Stimulated activated CD8-positive, alpha-beta memory T cell treated with anti-CD3 and anti-CD28 coated beads, Interleukin-4, amount 100 ng/mL, for 48 hours (primary cell): ENCODE measurements at places on chromosomes 5 and 9.

DNA sequence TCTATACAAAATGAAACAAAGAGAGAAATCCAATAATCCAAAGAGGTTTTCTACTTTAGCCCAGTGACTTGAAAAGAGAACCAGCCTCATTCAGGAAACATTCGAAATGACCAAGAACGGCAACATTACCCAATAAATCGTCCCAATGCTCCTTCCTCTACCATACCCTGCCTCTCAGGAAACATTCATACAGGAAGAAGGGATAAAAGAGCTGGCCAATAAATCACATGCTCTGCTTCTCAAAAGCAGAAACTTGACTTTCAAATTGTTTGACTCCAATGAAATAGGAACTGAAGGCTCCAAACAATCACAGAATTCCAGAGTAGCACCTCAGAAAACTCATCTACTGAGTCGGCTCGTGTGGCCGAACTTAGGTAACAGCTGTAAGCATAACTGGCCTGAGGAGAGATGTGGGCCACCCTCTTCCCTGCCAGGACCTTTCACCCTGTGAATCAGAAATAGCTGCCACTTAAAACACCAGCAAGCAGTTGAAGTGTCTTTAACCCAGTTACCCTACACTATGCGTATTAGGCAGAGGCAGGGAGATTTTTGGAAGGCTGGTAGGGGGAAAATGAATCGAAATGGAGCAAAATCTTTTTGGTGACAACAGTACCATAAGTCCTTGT lies 14.6 kb downstream of the ARL15 start:
- DNase-seq = no peak

GRCh38 chr5:136048966-136049365 lies 20.2 kb downstream of the TGFBI start:
- no peak for DNase-seq

GRCh38 chr5:31023105-31023504 lies 170.4 kb upstream of the CDH6 start:
- DNase-seq = no peak

GRCh38 chr5:76851728-76852369 lies 2.0 kb downstream of the S100Z start:
- DNase-seq = no peak

DNA sequence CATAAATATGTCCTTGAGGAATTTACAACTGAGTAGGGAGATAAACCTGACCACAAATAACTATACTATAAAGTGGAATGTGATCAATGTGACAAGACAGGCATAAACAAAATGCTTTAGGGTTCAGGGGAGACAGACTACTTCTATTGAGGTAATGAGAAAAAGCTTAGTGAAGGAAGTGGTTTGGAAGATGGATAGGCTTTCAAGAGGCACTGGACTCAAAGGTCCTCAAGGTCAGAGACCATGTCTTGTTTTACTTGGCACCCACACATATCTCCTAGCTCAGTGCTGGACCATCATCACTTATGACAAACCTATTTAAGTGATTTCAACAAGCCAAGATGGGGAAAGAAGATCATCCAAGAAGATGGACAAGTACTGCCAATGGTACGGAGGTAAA lies 257.8 kb downstream of the BNC2 start:
- DNase-seq = no peak

- DNase-seq = no peak
These were observed 50.0 kb upstream of the ORM1 start for GRCh38 chr9:114272739-114273431.

GRCh38 chr5:132179405-132179804 lies 48.2 kb downstream of the P4HA2 start:
- DNase-seq = no peak

- no peak for DNase-seq
These were observed 88.9 kb downstream of the SNCAIP start for GRCh38 chr5:122400938-122401337.

DNA sequence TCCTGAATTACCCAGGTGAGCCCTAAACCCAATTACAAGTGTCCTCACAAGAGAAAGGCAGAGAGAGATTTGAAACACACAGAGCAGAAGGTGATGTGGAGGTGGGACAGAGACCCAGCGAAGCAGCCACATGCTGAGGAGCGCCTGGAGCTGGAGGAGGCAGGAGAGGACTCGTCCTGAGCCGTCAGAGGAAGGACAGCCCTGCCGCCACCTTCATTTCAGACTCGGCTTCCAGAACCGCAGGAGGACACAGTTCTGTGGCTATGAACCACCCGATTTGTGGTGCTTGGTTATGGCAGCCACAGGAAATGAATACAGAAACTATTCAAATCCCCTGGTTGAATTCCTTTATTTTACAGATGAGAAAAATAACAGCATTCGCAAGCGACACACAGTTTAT lies 16.4 kb upstream of the FBP1 start:
- no peak for DNase-seq

- DNase-seq = no peak
These were observed 132.5 kb upstream of the ADRA1B start for GRCh38 chr5:159783726-159784247.

- no peak for DNase-seq
These were observed 30.1 kb downstream of the EGR1 start for GRCh38 chr5:138495351-138495750.

DNA sequence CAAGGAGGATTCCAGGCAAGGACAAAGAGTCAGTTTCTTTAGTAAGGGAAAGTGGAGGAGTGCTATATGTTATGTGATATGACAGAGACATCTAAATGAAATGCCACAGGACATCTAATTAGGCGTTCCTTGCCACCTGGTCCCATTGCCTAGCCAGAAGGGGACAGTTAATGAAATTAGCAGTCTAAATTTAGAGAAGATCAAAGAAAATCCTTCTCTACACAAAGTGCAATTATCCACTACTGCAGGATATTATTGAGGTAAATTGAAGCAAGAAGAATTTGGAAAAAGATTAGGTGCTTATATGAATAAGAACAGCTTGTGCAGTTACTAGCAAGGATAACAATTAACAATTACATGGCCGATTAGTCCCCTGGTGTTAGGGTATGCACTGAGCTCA lies 495.3 kb upstream of the NMUR2 start:
- DNase-seq = no peak

- no peak for DNase-seq
These were observed 107.6 kb upstream of the PITX1 start for GRCh38 chr5:135141303-135142268.

- no peak for DNase-seq
These were observed 83.3 kb downstream of the GTF3C4 start for GRCh38 chr9:132753593-132753880.

GRCh38 chr5:116669261-116670031 lies 94.8 kb upstream of the SEMA6A start:
- DNase-seq = no peak

GRCh38 chr9:16867576-16868311 lies 2.7 kb downstream of the BNC2 start:
- DNase-seq = no peak

GRCh38 chr9:124006448-124007361 lies 4.9 kb upstream of the LHX2 start:
- DNase-seq = no peak
